ENCODE measurements at places on chromosomes 5 and 9. TPM values are rescaled to one million over a fixed set of nuclear protein-coding genes. Genes with fewer than 3 reads are reported as not detected.
A peak's percentile ranks its signal among the peaks of the same experiment; 100 is the strongest.

- DNase-seq = no peak
Observed at GRCh38 chr5:116912221-116912620, 337.6 kb upstream of the SEMA6A start.

GRCh38 chr5:31021181-31021624 lies 172.3 kb upstream of the CDH6 start:
- no peak for DNase-seq

GRCh38 chr5:372556-372995 lies 51.1 kb downstream of the AHRR start:
- DNase-seq = no peak

GRCh38 chr9:92138157-92138959 lies 23.1 kb upstream of the SPTLC1 start:
- DNase-seq = peak; percentile 82

GRCh38 chr9:34651876-34652601 lies at the start of gene IL11RA:
Gene IL11RA (plus strand): TSS chr9:34652185. CDS start chr9:34655218, 3,033 bp downstream.
- DNase-seq = peak; percentile 33

DNA sequence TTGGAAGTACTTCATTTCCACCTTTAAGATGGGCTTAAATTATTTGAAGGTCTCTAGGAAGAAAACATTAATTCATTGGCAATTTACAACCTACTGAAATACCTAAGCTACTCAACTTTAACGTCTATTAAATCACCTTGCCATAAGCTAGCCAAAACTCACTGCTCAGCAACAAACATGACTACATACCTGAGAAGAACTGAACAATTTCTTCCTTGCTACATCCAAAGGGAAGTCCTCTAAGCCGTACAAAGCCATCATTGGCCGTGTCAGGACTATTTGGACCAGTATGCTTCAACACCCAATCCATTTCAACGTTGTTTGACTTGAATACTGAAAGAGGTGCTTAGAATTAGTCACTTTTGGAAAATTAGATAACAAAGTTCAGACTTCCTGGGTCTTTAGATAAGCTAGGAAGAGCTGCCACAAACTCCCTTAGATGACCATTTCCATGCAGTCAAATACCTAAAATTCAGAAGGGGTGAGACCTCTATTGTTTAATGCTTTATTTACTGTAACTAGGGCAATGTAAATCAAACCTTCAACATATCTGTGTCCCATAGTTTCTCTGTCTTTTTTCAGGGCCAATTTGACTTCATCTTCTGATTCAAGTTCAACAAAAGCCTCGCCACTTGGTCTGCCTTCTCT lies 2.6 kb downstream of the HNRNPH1 start:
- no peak for DNase-seq

DNA sequence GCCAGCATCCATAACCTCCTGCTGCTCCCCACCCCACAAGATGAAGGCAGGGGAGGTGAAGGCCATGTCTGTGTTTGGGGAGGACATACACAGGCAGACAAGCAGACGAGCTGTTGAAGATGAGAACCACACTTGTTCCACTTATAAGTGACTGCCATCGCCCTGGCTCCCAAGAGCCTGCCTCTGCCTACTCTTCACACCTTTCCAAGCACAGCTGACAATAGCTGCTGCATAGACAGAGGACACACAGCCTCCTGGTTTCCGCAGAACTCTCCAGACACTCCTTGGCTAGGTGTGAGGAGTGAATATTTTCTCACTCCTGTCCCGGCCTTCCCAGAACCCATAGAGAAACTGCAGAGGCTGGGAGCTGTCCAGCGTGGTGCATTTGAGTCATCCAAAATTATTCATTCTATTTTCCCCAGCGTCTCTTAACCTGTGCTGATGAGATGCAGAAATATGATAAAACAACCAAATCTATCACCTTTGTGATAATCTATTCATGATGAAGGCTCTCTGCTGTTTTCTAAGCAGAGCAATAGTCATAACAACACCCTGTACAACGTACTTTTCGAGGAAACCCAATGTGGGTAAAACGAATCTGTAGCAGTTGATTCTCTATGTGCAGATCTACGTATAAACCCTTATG lies 24.7 kb downstream of the KLF9 start:
- DNase-seq = no peak

- no peak for DNase-seq
Observed at GRCh38 chr9:120841930-120842684, 615 bp downstream of the PSMD5 start.

DNA sequence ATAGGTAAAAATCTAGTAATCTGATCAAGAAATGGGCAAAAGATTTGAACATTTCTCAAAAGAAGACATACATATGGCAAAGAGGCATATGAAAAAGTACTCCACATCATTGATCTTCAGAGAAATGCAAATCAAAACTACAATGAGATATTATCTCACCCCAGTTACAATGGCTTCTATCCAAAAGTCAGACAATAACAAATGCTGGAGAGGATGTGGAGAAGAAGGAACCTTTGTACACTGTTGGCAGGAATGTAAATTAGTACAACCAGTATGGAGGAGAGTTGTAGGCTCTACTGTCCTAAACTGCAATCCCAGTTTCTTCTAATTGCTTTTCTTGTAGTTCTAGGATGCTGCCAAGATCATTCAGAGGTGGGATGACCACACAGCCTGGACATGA lies 193.5 kb upstream of the RFX3 start:
- no peak for DNase-seq

- no peak for DNase-seq
Observed at GRCh38 chr9:104842698-104843097, 78.8 kb downstream of the NIPSNAP3B start.

- no peak for DNase-seq
Observed at GRCh38 chr5:88708021-88708420, 175.0 kb downstream of the MEF2C start.

DNA sequence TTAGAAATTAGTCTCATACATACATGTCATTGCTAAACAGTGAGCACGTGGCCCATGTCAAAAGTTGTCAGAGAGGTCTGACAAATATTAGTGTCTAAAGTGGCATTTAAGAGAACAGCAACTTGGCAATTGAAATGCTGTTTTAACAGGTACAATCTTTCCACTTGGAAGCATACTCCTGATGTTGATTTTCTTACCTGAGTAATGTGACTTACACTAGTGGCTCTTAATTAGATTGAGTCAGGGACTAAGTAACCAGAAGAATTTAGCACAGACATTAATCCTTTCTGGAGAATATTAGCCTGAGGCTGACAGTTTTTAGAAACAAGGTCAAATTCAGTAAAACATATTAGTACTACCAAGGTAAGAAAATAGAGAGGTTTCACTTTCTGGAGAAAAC lies 357.0 kb upstream of the ZNF608 start:
- DNase-seq = no peak

DNA sequence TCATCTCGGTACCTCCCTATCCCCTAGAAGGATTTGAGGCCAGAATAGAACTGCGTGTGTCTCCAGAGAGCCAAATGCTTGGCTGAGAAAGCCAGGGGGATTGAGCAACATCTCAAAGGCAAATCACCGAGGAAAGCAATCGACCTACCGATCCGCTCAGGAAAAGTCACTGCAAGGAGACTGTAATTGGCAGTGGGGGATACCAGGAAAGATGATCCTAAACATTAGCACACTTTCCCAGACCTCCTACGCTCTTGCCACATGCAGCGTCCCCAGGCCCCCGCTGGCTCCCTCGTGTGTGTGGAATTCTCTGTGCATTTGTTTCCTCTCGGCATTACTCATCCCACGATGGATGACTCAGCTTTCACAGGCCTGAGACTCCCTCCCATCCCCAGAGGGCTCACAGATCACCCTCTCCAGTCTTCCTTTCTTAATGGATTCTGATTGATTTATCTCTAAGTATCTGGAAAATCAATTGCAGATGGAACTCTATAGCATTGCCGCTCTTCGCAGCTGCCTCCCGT lies 82.2 kb upstream of the ICE1 start:
- no peak for DNase-seq

GRCh38 chr5:95528565-95528964 lies 26.2 kb downstream of the SKIC3 start:
- no peak for DNase-seq

DNA sequence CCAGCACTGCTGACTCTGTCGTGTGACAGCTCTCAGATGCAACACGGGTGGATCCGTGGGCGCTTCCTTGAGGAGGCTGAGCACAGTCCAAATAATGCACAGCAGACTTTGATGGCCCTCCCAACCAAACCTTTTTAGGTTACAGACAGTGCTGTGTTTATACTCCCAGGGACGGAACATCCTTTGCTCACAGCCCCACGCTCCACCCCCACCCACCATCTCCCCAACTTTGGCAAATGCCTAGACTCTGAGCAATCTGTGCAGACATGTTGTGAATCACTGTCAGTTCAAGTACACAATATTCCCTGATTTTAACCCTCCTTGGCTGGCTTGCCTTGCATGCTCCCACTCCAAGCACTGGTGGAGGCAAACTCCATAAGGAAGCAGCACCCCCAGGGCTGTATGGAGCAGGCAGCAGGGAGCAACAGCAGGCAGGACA lies 324.6 kb downstream of the MLLT3 start:
- DNase-seq = no peak

DNA sequence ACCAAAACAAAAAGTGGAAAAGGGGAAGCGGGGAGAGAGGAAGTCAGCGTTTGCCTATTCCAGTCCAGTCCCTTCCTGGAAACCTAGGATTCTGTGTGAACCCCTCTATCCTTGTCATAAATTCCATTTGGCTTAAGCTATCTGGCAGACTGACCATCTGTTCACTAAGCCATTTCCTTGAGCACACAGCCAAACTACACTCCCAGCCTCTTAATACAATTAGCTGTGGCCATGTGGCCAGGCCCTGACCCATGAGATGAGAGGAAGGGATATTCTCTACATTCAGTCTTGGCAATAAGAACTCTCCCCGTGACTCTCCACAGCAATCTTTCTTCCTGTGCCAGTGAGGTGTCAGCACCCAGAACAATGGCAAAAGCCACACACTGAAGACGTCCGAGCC lies 424.8 kb downstream of the TLE1 start:
- no peak for DNase-seq

TTC23L gene
- total RNA-seq = not detected

PKN3 gene
- 8.0 TPM for total RNA-seq

SAXO1 gene
- not detected for total RNA-seq

ZDHHC21 gene
- total RNA-seq = 5.9 TPM

BARHL1 gene
- not detected for total RNA-seq

C9orf50 gene
- total RNA-seq = not detected

PLCXD3 gene
- not detected for total RNA-seq

ACSL6 gene
- 21.5 TPM for total RNA-seq

CTNNAL1 gene
- total RNA-seq = 21.8 TPM

PCDHB7 gene
- total RNA-seq = not detected
